Uterus (tissue), 4 donors: ENCODE measurements at places on chromosomes 6 and 20. TPM values are rescaled to one million over a fixed set of nuclear protein-coding genes. Genes with fewer than 3 reads are reported as not detected.
A peak's percentile ranks its signal among the peaks of the same experiment; 100 is the strongest.

SEL1L2 gene
- total RNA-seq: 3.8 TPM

MLN gene
- total RNA-seq: not detected

SLC17A3 gene
- total RNA-seq: not detected

VSX1 gene
- total RNA-seq: not detected

NMBR gene
- total RNA-seq: not detected

FERMT1 gene
- total RNA-seq: 8.5 TPM

PI16 gene
- 1.2 TPM for total RNA-seq

EYA4 gene
- total RNA-seq: 8.4 TPM

GJE1 gene
- not detected for total RNA-seq

SLC32A1 gene
- not detected for total RNA-seq

ZNF334 gene
- 19.6 TPM for total RNA-seq

VARS1 gene
- 35.6 TPM for total RNA-seq

LMBRD1 gene
- 82.4 TPM for total RNA-seq

PRR18 gene
- total RNA-seq: not detected

DNA sequence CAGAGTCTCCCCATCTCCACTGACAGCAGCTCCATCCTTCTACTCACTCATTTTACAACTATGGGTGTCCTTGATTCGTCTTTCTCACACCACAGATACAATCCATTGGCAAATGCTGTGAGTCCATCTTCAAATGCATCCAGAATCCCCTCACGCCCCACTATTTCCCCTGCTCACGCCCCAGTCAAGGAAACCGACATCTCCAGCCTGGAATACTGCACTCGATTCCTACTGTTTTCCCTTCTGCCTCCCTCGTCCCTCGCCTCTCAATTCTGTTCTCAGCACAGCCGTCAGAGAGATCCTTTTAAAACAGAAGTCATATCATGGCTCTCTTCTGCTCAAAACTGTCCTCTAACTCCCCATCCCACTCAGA is 4.7 kb downstream of the HLA-B start:
- DNase-seq: no peak

DNA sequence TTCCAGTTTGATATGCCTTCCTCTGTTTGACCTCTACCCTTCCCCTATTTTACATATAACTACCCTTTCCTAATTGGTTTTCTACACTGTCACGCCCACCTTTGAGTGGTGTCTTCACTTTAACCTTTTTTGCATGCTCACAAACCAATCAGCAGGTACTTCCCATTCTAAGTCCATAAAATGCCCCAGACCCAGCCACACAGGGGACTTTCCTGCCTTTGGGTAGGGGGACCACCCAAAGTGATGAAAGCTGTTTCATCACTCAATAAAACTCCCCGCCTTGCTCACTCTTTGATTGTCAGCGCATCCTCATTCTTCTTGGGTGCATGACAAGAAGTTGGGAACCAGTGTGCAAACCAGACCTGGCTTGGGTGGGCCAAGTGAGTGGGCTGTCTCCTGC is 20.5 kb upstream of the SNRPC start:
- no peak for DNase-seq

DNA sequence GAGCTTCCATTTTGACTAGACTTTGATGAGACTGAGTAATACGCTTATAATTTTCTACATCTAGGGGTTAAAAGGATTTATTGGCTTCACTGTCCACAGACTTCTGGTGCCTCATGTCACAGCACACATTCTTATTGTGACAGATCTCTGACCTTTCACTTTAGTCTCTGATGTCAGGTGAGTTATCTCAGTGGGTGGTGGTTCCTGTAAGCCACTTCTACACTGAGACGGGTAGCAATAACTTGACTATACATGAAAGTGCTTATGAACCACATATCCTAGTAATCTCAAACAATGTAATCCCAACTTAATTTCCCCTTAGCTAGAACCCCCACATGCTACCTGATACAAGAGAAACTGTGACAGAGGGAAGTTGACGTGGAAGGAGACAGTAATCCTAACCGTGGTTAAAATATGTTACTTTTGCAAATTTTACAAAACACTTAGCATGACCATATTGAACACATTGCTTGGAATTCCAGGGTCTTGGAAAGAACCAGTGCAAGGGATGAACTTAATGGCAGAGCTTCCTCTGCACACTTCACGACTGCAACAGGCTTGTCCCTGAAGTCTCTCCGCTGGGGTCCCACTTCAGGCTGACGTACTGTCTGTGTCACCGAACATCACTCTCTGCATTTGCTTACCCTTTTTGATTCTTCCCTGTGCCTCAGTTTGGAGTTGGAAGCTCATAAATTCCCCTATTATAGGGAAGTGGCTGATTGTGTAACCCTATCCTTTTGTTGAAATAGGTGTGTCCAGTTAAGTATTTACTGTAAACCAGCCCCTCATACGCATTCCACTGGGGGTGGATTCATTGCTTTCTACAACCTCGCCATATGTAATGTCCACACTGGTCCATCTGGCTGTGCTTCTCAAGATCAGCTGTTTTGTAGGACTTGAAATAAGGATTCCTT is 6.4 kb upstream of the TRIM40 start:
- DNase-seq: no peak

GRCh38 chr20:25504366-25505135 is 80.8 kb downstream of the NINL start:
- no peak for DNase-seq

GRCh38 chr6:68634726-68635411 is at the start of gene ADGRB3:
TSS of gene ADGRB3 (plus strand) at chr6:68635282. CDS start at chr6:68638676, 3,394 bp downstream.
- DNase-seq: peak; percentile 85

- DNase-seq: peak; percentile 52
Observed at GRCh38 chr6:131694832-131695426, 6.3 kb downstream of the OR2A4 start.

DNA sequence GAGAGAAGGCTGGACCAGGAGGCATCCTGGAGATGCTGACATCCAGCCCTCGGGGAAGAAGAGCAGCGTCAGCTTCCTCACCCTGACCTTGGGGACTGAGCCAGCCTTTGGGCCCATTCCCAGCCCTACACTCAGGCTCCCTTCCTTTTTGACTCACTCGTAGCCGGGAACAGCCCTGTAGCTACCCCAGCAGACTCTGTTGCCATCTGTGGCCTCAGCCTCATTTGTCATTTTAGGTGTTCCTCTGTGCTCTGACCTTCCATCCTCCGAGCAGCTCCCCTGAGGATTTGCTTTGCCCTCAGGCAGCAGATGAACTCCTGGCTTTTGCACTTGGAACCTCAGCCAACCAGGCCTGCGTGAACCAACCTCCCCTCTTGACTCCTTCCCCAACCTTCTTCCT is 67.5 kb downstream of the ELOVL2 start:
- no peak for DNase-seq

- DNase-seq: no peak
Observed at GRCh38 chr6:79246891-79247290, 12.4 kb upstream of the HMGN3 start.

- no peak for DNase-seq
Observed at GRCh38 chr6:109034526-109034925, 60.1 kb downstream of the SESN1 start.

DNA sequence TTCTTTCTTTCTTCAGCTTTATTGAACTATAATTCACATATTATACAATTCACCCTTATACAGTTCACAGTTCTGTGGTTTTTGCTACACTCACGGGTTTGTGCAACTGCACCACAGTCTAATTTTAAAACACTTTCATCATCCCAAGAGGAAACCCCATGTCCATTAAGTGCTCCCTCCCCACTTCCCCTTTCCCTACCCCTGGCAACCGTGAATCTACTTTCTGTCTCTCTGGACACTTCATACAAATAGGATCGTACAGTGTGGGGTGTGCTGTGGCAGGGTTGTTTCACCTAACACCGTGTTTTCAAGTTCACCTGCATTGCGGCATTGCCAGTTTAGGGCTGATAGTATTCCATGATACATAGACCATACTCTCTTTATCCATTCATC is 118.8 kb downstream of the PHACTR3 start:
- no peak for DNase-seq

DNA sequence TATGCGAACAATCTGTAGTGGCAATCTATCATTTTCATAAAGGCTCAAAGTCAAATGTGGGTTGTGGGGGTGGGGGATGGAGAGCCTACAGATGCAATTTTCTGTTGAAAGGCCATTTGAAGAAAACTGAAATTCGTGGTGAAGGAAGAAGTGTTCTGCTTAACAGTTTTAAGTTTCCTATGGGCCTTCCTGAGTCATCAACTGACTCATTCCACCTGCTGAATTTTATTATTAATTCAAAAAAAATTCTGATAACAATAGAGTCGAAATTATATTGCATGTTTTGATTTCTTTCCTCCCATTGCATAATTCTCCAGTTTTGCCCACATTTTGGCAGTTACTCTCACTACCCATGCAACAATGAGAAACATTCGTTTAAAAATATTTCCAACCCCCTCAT is 622.3 kb upstream of the ARID1B start:
- no peak for DNase-seq

- no peak for DNase-seq
Observed at GRCh38 chr6:167907837-167908681, 81.3 kb downstream of the AFDN start.

- DNase-seq: no peak
Observed at GRCh38 chr6:158439255-158439654, 120.6 kb upstream of the TMEM181 start.

DNA sequence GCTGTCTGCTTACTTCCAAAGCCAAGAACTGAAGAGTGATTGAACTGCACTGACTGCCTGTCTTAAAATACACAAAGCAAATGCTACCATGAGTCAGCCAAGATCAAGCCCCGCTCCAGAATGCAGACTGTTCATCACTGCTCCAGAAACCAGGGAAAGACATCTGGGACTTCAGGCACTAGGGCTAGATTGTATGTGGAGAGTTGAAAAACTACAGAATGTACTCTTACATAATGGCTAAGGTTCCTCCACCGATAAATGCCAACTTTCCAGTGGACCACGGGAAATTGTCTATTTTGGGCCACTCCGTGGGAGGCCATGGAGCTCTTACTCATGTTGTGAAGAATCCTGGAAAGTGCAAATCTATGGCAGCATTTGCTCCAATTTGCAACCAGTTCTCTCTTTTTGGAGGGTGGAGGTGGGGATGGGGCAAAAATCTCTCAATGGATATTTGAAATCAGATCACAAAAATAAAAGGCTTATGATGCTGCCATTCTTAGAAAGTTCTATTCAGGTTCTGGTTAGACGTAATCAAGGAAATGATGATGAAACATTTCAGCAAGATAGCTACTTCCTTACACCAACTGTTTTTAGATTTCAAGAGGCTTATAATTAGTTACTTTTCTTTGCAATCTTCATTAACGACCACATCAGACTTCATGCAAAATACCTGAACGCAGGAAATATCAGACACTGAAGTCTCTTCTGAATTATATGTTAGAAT is 11.8 kb upstream of the CAP2 start:
- DNase-seq: no peak

- DNase-seq: no peak
Observed at GRCh38 chr20:33348136-33348937, 53.0 kb downstream of the CDK5RAP1 start.

GRCh38 chr20:38601216-38602184 is at the start of gene ARHGAP40:
TSS of gene ARHGAP40 (plus strand) at chr20:38601809.
- no peak for DNase-seq

DNA sequence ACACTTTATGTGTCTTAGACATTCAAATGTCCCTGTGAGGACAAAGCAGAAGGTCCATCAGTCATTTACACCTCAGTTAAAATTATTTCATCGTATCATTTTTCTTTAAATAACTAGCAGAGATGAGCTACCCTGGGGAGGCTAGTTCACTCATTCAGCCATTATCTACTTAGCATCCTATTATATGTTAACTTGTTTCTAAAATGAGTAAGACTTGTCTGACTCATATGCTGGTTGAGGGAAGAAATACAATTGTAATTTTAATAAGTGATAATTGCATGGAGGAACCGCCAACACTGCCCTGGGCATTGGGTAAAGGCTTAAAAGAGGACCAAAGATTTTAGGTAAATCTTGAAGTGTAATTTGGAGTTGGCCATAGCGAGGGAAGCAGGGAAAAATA is 12.4 kb upstream of the PTPRK start:
- DNase-seq: no peak

GRCh38 chr20:59291740-59292383 is 8.5 kb upstream of the EDN3 start:
- DNase-seq: no peak

GRCh38 chr20:47349365-47350180 is 6.9 kb downstream of the ZMYND8 start:
- no peak for DNase-seq

DNA sequence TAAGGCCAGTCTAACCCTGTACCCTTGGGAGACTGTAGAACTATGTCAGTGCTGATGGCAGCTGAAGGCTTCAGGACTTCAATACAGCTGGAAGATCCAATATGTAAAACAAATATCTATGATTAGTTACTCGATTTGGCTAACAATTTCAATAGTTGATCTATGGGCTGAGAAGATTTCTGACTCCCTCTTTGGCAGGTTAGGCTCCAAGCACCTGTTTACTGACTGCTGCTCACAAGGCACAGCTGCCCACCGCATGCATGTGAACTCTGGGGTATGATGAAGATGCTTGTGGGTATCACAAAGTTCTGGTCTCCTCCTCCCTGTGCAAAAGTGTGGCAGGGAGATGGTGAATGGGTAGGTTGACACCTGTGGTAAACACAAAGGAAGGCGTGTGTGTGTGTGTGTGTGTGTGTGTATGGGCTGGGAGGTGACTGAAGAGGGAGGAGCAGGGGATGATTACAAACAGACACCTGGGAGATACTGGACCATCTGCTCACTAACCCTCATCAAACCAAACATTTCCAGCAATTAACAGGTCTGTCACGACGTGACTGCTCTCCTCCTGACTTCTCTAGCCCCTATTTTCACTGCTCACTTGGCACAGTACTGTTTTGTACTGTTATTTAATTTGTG is 18.1 kb downstream of the ELMO2 start:
- no peak for DNase-seq

DNA sequence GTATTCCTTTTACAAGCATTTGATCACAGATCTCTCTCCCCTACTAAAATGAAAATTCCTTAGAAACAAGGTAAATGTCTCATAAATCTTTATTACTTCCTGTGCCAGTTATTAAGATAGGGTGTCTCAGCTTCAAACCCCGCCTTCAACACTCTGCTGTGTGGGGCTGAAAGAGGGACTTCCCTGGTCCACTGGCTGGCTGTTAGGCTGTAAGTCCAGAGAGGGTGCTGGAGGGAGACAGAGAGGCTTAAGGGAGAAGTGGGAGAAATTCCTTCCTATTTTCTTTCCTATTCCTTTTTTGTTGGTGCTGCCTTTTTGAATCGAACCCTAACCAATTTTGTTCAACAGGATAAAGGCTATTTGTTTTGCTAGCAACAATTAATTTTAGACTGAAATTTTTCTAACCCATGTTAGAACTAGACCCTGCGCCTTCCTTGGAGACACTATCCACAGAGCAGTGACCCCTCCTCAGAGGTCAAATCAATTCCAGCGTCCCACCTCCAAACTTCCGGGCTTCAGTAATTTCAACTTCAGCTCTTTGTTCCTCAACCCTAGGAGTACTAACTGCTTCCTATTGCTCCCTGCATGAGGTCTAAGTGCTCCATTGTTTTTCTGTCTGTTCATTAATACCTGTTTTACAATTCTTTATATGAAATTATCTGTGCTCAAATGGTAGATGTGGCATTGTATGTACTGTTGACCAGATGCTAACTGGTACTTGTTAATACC is 207.5 kb upstream of the OPRM1 start:
- no peak for DNase-seq
